ENCODE measurements at places on chromosomes 4 and X.

- no peak for DNase-seq
Measured at GRCh38 chr4:16820329-16820728, 78.1 kb downstream of the LDB2 start.

GRCh38 chr4:164169591-164169990 lies 584.3 kb upstream of the SMIM31 start:
- no peak for DNase-seq

- DNase-seq = no peak
Measured at GRCh38 chrX:14591976-14592375, 62.6 kb downstream of the GLRA2 start.

- no peak for DNase-seq
Measured at GRCh38 chr4:100566396-100566795, 48.6 kb upstream of the EMCN start.

- DNase-seq = no peak
Measured at GRCh38 chr4:150382028-150382427, 199.9 kb upstream of the MAB21L2 start.

DNA sequence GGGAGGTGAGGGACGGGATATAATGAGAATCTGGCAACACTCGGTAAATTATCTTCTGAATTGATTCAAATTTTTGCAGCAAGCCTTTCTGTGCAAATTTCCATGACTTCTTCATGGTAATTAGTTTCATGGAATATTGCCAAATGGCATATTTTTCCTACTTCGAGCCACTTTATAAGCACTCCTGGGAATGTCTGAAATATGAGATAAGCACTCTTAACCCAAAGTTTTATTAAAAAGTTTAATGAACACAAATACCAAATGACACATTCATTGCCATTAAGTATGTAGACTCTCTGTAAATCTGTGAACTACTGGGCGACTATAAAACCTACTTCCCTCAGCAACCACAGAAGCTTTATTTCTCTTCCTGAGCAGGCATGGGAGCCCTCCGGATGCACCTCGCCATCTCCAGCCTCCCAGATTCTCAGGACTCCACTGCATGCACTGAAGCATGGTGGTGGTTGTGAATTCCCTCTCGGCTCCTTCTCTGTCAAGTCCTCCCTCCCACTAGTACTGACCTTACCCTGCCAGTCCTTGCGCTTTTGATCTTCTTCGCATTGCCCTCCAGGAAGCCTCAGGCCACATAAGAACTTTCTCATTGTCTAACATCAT lies 154.4 kb upstream of the RPL34 start:
- DNase-seq = no peak

DNA sequence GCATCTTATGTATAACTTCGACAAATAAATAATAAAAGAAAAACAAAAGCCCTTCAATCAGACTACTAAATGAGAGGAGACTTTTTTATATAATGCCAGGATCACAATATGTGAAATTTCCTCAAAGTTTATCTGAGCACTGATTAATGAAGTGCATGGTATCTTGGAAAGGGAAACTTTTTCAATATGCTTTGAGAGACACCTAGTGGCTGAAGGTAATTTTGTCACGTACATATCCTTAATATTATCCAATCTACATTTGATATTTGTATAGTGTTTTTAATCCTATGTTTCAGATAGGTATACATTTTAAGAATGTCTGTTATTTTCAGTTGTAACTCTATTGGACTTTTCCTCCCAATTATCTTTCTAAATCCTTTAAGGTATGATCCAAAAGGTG lies 146.8 kb downstream of the KLHL4 start:
- DNase-seq = no peak

- no peak for DNase-seq
Measured at GRCh38 chr4:165288226-165288625, 39.2 kb upstream of the MSMO1 start.

DNA sequence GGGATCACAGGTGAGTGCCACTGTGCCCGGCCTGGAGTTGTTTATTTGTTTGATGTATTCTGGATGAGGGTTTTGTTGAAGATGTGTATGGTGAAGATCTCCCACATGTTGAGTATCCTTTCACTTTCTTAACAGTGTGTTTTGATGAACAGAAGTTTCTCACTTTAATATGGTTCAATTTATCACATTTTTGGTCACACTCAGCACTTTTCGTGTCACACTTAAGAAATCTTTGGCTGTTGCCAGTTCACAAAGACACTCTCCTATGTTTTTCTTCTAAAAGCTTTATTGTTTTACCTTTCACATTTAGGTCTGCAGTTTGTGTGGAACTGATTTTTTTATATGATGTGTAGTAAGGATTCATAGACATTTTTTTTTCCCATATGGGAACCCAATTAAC lies 16.6 kb upstream of the ZNF185 start:
- no peak for DNase-seq

Data from CD4-positive, alpha-beta T cell (primary cell).